ENCODE measurements at places on chromosomes 13 and 19.

- no peak for DNase-seq
Measured at GRCh38 chr19:19260417-19261214, 12.5 kb downstream of the TM6SF2 start.

DNA sequence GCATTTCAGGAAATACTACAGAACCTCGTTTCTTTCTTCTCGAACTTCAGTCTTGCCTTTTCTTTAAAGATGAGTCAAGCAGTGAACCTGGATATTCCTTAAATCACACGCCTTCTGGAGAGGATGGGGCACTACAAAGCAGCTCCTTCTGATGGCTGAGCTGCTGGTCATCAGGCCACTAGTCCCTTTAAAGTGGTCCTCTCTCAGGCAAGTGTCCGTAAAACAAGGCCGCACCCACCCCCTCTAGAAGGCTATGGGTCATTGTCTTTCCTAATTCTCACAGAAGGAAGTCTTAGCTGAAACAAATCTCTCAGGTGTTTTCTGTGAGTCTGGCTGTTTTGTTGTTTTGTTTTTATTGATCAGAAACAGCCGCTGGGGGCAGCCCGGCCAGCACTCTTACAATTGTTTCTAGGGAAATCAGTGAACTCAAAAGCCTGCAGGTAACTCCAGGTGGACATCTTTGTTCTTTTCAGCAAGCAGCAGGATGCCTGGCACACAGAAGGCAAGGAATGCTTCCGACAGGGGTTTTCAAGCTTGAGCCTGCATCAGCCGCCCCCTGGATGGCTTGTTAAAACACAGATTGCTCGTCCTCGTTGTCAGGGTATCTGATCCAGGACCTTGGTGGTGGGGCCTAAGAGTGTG lies 45.4 kb downstream of the MBNL2 start:
- no peak for DNase-seq

- DNase-seq, result no peak
Measured at GRCh38 chr13:28022848-28023518, 34.5 kb upstream of the URAD start.

DNA sequence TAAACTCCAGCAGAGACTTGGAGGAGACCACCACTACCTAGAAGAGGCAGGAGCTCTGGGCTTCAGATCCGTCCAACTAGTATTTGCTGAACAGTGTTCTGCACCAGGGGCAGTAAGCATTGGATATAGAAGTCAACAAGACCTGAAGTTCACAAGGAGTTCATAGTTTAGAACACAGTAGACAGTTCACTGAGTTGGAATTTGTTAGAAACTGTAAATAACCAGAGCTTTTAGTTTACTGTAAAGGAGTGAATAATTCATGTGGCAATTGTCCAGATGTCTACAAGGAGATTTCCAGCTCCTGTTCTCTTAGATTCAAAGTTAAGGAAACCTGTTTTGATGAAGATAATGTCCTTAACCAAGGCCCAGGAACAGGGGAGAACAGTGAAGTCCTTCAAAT lies 128.9 kb downstream of the COG6 start:
- no peak for DNase-seq

- no peak for DNase-seq
Measured at GRCh38 chr13:106362707-106363106, 172.8 kb downstream of the EFNB2 start.

GRCh38 chr13:38697197-38697596 lies 10.3 kb downstream of the FREM2 start:
- DNase-seq, result no peak

GRCh38 chr19:12626958-12627357 lies 16.2 kb downstream of the ZNF791 start:
- DNase-seq, result no peak

DNA sequence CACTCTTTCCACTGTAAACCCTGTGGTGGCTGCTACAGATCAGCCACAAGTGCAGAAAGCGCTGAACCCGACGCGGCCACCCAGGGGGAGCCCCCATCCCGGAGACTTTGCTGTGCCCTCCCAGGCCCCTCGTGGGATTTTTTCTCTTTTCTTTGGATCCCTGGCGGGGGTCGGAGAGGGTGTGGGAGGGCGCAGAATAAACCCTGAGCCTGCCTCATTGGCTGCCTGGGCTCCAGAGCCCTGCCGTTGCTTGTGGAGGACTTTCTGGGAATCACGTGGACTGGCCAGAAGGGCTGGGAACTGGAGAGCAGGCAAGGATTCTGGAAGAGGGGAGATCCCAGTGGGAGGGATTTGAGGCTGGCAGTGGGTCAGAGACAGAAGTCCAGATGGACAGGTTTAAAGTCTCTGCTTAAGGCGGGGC lies 24.9 kb downstream of the GADD45B start:
- no peak for DNase-seq

DNA sequence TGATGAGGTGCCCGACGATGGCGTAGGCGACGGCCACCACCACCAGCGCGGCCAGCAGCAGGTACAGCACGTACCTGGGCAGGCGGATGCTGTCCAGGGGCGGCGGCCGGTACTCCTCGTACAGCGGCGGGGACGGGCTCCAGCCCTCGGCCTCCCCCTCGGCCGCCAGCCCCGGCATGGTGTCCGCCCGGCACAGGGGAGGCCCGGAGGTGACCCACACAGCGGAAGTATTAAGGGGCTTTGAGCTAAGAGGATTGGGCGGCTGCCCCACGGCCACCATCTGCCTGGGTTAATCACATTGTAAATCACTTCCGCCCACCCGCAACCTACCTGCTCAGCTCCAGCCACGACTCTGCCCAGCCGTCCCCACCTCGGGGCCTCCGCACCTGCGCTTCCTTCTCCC lies at the start of gene SMIM44:
TSS of gene SMIM44 (minus strand) at position 216 of the 403 bp plus-strand sequence. CDS start at position 178, 38 bp downstream.
- no peak for DNase-seq

DNA sequence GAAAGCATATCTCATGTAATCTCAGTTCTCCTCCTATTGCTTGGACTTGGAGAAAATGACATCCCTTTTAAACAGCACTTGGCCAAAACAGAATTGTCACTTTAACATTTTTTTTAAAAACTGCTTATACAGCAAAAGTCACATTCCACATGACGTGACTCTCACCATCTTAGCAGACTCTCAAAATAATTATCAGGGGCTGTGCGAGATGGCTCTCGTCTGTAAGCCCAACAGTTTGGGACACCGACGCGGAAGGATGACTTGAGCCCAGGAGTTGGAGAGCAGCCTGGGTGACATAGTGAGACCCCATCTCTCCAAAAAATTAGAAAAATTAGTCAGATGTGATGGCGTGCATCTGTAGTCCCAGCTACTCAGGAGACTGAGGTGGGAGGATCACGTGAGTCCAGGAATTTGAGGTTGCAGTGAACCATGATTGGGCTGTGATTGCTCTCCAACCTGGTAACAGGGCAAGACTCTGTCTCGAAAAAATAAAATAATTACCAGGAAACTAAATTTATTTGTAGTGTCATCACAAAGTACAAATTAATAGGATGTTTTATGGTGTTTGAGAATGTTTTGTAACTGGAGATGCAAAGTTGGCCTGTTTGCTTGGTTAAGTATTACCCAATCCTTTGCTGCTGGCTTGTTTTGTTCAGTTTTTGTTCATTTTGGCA lies 8.8 kb downstream of the SAFB start:
- DNase-seq, result no peak

GRCh38 chr13:35475212-35475959 lies 1.1 kb downstream of the MAB21L1 start:
- DNase-seq, result no peak

DNA sequence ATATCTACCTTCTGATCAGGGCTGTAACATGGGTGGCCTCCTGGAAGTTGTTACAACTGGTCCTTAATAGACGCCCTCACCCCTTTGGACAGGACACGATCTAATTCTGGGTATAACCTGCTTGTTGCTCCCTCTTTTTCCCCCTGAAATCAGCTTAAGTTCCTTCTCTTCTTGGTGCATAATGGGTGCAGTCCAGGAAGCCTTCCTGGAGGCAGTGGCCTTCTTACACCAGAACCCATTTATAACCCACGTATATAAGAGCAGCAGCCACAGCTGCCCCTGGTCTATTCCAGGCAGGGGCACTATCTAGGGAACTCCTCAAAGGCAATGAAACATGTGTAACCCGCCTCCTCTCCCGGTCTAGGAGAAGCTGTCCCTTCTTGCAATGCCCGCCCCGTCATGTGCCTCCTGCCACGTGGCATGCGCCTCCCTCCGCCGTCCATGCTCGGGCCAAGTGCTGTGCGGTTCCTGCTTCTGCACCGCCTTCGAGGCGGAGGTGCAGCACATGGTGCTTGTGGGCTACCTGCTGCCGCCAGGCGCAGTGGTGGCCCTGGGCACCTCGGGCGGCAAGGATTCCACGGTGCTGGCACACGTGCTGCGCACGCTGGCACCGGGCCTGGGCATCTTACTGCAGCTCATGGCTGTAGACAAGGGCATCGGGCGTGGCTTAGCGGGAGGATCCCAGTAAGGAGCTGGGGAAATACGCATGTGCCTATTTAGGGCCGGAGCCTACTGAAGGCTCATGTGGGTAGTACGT lies 27.3 kb downstream of the ZNF175 start:
- no peak for DNase-seq

DNA sequence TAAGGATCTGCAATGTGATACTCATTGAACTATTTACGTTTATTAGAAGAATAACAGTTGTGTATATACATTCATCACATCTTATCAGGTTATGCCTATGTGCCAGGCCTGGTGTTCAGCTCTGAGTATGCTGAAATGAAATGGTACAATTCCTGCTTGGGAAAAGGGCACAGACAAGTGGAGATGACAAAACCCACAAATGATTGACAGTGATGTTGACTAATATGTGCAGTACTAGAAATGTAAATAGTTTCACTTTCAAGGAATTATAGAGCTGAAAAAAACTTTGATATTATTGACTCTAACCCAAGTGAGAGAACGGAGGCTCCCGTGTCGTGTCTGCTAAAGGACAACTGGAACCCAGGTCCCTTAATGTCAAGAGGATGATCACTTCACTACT lies 386.8 kb upstream of the DACH1 start:
- no peak for DNase-seq

DNA sequence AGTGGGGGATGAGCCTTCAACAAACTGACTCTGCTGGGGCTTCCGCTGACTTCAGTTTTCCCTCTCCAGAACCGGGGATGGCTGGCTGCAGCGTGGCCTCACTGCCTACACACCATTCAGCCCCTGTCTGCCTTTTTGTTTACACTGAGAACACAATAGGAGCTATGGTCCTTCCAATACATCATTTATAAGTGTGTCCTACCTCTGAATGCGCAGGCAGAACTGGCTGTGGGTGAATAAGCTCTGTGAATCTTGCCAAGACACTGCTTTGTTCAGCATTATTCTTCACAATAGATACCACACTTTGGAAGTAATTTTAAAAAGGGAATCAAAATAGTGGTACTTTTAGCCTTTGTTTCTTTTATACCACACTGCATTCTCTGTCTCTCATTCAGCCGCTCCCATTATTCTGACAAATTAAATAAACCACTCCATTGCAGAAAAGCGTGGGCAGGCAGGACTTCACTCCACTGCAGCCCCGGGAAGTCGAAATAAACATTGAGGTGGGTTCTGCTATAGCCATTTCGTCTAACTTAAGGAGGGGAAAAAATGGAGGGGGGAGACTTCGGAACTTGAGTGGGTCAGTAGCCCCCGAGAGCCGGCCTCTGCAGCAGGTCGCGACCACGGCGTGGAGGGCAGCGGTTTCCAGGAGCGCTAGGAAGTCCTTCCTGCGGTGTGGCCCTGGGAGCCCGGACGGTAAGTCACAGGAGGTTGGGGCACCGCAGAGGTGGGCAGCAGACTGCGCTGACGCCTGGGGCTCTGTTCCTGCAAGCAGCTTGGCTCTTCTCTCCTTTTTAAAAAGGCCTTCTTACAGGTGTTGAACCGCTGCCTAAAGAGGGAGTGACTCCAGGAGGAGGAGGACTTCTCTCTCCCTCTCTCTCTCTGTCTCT lies 94.8 kb upstream of the SOX1 start:
- DNase-seq, result no peak

- DNase-seq, result no peak
Measured at GRCh38 chr19:19372656-19373416, 32.6 kb upstream of the GATAD2A start.

DNA sequence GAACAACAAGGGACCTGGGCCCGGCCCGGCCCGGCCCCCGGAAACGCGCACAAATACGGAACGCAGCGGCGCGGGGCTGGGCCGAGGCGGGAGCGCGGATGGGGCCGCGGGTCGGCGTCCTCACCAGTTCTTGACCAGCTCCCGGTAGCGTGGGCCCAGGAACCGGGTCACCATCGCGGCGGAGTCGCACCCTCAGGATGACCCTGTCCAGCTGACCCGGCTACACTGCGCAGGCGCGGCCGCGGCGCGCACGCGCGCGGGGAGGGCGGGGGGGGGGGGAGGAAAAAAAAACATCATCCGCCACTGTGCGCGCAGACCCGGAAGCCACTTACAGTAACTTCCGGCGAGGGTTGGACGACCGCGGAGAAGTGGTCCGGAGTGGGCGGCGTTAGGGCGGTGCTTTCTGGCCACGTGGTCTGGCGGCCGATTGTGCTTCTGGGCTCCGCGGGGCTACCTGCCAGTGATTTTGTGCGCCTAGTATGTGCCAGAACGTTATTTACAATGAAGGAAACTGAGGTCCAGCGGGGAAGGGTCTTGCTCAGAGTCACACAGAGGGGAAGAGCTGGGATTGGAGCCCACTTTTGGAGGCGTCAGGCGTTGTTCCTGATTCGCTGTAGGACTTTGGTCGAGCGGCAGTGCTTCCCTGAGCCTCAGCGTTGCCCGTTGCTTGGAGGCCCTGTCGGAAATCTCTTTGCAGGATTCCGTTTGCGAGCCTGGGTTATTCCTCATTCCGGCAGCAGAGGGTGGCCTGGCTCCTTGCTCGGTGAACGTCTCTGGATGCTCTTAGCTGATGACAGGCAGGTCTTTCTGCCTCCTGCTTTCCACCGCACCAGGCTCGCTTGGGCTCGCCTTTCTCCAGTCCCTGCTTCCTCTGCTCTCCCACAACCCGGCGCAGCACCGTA lies at the start of gene UQCR11:
TSS of gene UQCR11 (minus strand) at position 227 of the 902 bp plus-strand sequence. CDS start at position 174, 53 bp downstream.
- peak; percentile 81 for DNase-seq

DNA sequence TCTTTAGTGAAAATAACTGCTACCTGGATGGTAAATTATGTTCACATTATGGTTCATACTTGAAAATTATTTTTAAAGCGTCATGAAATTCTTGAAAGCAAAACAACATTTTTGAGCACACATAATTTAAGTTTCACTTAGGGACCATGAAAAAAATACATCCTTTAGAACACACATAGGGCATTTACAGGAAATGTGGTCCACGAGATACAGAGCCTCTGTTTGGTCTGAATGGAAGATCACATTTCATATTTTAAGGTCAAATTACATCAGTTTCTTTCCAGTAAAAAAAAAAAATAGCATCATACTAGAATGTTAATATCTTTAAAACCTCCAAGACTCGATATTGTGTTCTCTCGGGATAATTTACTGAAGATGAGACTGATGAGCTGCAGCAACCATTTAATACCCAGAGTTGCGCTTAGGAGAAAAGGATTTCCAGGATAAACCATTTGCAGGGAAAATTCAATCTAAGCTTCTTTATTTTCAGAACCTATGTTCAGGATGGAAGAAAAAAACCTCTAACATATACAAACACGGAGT lies 720.7 kb downstream of the DIAPH3 start:
- DNase-seq, result no peak

GRCh38 chr13:114286808-114287207 lies 5.4 kb downstream of the UPF3A start:
- peak; percentile 43 for DNase-seq

- DNase-seq, result no peak
Measured at GRCh38 chr19:48510421-48511268, 990 bp downstream of the LMTK3 start.

- DNase-seq, result no peak
Measured at GRCh38 chr13:28531077-28531844, 36.3 kb upstream of the FLT1 start.

GRCh38 chr19:1989513-1990229 lies 25.8 kb downstream of the BTBD2 start:
- no peak for DNase-seq

Data from non-pigmented ciliary epithelial cell (primary cell).